ENCODE measurements at places on chromosomes 5 and 9. TPM values are rescaled to one million over a fixed set of nuclear protein-coding genes. Genes with fewer than 3 reads are reported as not detected.

Gene GPR21
- total RNA-seq, result 1.6 TPM

Gene LAMC3
- total RNA-seq, result 0.38 TPM

Gene KCNIP1
- not detected for total RNA-seq

Gene PLAC8L1
- not detected for total RNA-seq

Gene SLC23A1
- 1.9 TPM for total RNA-seq

Gene NCS1
- total RNA-seq, result 53.0 TPM

Gene RAD1
- total RNA-seq, result 63.0 TPM

- DNase-seq, result peak; percentile 45
Measured at GRCh38 chr9:132409828-132410528, at the start of gene CFAP77. Gene CFAP77, plus strand, starts transcription at chr9:132410211. Its CDS starts 61 bp downstream, at chr9:132410272.

DNA sequence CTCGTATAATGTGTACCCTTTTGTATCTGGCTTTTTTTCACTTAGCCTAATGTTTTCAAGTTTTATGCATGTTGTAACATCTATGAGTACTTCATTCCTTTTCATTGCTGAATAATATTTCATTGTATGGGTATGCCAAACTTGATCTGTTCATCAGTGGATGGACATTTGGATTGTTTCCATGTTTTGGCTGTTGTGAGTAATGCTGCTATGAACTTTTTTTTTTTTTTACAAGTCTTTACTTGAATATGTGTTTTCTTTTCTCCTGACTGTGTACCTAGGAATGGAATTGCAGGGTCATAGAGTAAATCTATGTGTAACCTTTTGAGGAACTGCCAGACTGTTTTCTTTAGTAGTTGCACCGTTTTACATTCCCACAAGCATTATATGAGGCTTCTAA lies 52.4 kb downstream of the MTREX start:
- DNase-seq, result no peak

GRCh38 chr5:44278469-44278868 lies 110.8 kb downstream of the FGF10 start:
- DNase-seq, result no peak

GRCh38 chr5:14406554-14406849 lies 175.1 kb upstream of the OTULINL start:
- no peak for DNase-seq

DNA sequence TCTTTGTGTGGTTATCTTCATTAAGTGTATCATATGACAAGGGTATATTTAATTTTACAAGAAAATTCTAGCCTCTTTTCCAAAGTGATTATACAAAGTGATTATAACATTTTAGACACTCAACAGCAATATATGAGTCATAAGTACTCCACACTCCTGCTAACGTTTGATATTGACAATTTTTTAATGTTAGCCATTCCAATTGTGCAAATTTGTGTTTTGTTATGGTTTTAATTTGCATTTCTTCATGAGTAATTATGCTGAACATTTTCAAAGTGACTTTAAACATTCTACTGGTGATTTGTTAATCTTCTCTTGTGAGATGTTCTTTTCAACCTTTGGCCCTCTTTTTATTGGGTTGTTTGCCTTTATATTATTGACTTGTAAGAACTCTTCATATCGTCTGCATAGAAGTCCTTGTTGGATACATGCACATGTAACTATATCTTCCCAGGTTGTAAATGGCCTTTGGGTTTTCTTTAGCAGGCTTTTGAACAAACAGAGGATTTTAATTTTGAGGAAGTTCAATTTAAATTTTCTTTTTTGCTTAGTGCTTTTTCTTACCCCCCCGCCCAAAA lies 771.6 kb upstream of the ZNF608 start:
- no peak for DNase-seq

DNA sequence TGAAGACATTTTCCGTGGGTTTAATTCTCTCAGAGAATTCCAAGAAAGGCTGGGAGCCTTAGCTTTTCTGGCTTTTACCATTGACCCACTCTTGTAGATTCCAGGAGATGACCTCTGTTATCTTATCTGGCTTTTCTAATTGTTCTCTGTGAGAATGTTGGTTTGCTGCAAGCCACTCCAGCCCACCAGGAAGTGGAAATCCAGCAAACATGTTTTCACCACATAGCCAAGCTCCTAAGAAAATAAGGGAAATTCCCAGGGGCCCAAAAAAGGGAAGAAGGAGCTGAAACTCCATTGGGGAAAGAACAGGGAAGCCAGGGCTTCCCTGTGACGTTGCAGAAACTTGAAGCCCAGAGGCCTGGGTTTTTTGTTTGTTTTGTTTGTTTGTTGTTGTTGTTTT lies 19.7 kb downstream of the GPR107 start:
- DNase-seq, result no peak

DNA sequence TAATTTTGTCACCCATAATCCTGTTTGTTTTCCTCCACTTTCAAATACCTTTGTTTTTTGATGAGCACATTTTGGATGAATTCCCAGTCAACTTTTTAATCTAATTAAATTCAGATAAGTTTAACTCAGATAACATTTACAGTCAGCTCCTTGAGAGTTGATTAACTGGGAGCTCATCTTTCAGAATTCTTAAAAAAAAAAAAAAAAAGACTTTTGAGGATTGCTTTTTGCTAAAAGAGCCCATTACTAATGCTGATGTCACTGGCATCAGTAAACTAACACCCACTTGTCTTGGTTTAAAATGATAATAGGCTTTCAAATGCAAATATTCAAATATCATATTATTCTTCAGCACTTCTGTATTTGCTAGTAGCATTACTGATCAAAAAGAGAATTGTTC lies 47.1 kb upstream of the NFIB start:
- DNase-seq, result no peak

All from PC-9 (cell line).